ENCODE measurements at places on chromosomes 2 and 18.

GRCh38 chr18:69763002-69763401 lies 184.7 kb downstream of the CD226 start:
- no peak for DNase-seq

GRCh38 chr18:48546396-48546795 lies 7.6 kb downstream of the CTIF start:
- DNase-seq, result no peak

- no peak for DNase-seq
Observed at GRCh38 chr2:189236066-189236465, 56.5 kb upstream of the COL5A2 start.

GRCh38 chr2:147688242-147688641 lies 156.6 kb upstream of the ACVR2A start:
- DNase-seq, result no peak

GRCh38 chr18:75754433-75754832 lies 326.9 kb upstream of the SMIM21 start:
- no peak for DNase-seq

- DNase-seq, result no peak
Observed at GRCh38 chr18:28174181-28174905, 2.6 kb downstream of the CDH2 start.

DNA sequence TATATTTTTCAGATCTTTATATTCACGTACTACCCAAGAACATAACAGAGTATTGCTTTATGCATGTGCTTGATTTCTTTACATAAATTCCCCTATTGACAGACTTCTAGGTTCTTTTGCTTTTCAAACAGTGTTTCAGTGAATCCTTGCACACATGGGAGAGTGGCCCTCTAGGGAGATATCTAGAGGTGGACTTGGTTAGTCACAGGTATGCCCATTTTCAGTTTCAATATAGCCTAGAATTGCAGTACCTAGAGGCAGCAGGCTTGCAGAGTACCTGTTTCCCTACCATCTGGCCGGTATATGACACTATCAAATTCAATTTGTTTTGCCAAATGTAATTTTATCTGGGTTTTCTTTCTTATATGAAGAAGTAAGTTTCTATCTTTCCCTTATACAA lies 36.8 kb downstream of the EML6 start:
- DNase-seq, result no peak

DNA sequence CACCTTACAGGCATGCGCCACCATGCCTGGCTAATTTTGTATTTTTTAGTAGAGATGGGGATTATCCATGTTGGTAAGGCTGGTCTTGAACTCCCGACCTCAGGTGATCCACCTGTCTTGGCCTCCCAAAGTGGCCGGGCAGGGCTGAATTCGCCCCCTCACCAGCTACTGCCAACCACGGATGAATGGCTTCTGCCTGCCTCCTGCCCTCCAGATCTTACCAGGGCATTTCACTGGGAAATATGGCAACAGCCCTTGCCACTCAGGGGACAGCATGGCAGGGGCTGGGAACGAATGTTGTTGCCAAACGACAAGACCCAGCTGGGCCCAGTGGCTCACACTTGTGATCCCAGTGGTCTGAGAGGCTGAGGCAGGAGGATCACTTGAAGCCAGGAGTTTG lies 1.8 kb upstream of the ALPP start:
- no peak for DNase-seq

DNA sequence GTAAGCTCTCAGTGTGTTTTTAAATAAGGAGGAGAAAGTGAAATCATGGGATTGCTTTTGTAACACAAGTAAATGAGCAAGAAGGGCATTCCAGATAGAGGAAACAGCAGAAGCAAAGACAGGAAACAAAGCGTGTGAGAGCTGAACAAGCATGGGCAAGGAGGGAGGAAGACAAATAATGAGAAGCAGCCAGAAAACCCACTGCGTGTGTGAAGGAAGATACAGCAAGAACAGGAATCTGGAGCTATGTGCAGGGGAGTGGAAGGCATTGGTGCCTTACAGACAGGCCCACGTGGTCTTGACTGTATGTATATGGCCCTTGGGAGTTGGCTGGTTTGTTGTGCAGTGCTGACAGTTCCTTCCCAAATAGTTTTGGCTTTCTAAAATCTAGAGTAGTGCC lies 88.6 kb downstream of the AAK1 start:
- DNase-seq, result peak; percentile 73

DNA sequence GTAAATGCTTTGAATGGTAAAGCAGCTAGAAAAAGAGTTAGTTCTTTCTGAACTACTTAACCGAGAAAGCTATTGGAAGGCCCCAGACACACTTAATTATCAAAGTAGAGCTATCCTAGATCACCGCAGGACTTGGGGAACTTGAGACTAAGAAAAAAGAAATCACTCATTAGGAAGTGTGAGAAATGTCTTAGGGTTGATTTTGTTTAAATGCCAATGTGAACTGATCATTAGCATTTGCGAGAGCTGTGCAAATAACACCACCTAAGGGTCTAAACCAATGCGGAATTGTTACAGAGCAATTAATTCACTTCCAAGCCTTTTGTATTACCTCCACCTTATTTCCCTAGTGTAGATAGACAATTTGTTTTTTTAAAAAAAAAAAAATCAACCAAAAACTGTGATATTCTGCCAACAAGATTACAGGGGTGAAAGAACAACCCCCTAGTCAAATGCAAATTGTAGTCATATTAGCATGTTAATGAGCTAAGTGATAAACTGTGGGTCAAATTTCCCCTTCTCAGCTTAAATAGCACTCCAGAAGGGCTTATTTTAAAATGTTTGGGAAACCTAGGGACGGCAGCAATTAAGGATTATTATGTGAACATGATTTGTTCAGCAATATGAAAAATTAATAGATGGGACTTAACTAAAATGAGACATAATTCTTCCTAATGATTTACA lies 246.2 kb upstream of the STON1 start:
- no peak for DNase-seq

GRCh38 chr2:232174662-232175061 lies 203.9 kb upstream of the ALPP start:
- no peak for DNase-seq

DNA sequence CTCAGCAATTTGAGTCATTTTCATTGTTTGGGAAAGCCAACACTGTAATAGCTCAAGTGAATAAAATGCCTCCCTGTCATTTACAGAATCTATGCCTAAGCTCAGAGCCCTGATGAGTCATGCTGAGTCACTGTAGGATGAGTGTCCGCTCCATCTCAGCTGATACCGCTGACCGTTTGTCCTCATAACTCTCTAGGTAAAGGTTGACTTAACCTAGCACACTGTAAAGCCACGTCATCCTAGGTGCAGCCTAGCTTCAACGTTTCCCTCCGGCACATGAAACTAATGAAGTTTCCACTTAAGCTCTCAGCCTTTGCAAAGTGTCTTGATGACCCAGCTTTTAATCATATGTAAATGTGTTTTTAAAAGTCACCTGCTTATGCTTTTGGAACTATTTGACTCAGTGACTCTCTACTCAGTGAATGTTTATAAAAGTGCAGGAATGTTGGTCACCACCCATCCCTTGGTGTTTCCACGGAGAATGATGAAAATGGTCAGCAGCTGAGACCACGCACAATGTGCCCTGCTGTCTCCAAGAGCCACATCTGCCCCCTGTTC lies 154.0 kb downstream of the PMAIP1 start:
- no peak for DNase-seq

- no peak for DNase-seq
Observed at GRCh38 chr2:174628528-174629169, 31.0 kb upstream of the WIPF1 start.

DNA sequence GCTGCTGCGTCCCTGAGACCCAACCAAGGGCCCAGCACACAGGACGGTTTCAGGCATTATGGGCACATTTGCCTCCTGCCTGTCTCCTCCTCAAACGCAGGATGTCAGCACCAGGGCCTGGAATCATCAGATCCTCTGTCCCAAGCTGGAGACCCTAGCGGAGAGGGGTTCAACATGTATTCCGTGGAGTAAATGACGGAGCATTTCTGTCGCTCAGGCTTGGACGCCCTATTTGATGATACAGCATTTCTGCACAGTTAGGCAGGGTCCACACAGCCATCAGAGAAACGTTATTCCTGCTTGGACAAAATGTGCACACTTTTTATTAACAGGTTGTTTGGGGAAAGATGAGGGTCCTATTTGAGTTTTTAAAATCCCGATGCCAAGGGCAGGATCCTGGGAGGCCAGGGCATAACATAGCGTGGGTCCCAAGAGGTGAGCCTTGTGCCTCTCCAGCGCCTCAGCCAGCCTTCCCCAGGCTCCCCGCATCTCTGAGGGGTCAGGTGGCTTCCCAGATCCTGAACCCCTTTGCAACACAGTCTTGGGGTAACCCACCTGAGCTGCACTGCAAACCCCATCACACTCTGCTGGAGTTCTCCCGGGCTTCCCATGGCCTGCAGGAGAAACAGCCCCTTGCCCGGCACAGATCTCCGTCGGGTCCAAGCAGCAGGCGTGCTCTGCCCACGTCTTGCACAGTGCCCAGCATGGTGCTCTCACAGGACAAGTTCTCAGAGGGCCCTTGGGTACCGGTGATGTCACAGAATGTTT lies 319.7 kb upstream of the MYT1L start:
- no peak for DNase-seq

GRCh38 chr2:47488870-47489584 lies 86.1 kb downstream of the MSH2 start:
- DNase-seq, result no peak

DNA sequence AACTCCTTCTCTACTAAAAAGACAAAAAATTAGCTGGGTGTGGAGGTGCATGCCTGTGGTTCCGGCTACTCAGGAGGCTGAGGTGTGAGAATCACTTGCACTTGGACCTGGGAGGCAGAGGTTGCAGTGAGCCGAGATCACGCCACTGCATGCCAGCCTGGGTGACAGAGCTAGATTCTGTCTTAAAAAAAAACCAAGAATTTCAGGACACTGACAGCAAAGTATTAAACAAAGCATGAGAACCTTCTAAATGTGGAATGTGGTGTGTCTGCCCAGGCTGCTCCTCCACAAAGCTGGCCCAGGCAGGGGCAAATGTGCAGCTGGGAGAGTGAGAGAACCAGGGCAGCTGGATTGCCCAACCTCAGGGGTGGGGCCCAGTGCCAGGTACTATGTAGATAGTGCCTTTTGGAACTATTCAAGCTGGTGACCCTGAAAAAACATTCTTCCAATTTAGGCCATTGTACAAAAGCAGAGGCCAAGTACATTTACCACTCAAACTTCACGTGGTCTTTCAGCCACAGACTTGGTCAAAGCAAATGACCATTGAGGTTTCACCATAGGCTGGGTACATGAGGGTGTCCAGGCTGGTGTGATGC lies 6.7 kb upstream of the UGT1A5 start:
- no peak for DNase-seq

- no peak for DNase-seq
Observed at GRCh38 chr2:36397728-36398413, 42.3 kb downstream of the CRIM1 start.

- no peak for DNase-seq
Observed at GRCh38 chr2:112876257-112876970, 34.6 kb upstream of the IL37 start.

DNA sequence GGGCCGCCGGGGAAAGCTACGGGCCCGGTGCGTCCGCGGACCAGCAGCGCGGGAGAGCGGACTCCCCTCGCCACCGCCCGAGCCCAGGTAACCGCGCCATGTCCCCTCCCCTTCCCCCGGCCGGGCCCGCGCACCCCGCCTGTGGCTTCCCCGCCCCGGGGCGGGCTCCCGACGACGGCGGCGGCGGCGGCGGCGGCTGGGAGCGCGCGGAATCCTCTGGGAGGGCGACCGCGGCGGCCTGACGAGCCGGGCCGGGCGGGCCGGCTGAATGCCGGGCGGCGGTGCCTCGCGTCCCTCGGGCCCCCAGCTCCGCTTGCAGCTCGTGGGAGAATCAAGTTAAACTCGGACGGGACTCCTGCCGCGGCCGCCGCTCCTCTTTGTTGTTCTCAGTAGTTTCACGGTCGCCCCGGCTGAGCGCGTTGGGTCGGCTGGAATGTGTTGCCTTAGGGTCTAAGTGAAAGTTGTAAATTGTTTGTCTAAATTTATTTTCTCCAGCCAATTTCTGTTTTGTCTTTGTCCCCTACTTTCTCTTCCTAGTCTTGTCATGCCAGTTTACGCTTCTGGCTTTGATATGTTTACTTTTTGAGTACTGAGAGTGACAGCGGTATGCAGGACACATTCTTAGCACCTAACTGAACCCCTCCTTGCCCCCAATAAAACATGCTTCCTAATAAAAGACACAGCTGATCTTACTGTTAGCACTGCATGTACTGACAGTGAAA lies 685 bp downstream of the SMAD4 start:
- DNase-seq, result peak; percentile 60

DNA sequence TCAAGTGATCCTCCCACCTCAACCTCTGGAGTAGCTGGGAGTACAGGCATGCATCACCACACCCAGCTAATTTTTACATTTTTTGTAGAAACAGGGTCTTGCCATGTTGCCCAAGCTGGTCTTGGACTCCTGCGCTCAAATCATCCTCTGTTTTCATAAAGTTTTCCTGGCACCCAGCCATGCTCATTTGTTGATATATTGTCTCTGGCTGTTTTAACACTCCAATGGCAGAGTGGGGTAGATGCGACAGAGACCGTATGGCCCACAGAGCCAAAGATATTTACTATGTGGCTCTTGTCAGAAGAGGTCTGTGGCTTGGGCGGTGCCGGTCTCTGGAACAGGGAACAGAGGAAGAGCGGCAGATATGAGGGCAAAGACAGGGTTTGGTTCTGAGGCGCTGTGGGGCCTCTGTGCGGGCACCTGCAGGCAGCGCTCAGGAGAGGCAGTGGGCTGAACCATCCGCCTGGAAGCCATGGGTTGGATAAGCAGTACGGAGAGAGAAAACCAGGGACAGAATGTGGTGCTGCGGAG lies 50.2 kb downstream of the CENPO start:
- no peak for DNase-seq

DNA sequence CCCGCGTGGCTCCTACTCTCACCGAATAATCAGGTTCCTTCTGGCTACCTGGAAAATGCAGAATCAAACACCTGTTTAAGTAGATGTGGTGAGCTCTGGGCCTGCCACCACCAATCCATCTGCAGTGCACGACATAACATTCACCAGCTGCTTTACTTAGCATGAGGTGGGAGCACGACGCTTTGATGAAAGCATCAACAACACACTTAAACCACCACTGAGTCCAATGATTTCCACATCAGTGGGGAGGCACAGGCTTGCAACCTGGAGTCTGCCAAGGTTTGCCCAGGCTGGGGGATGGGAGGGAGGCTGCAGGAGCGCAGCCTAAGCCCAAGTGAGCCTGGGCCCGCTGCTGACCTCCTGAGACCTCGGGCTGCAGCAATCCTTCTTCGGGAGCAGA lies 415.5 kb downstream of the MEIS1 start:
- no peak for DNase-seq

All from GDM1 (cell line).